ENCODE measurements at places on chromosomes 7 and 10.

DNA sequence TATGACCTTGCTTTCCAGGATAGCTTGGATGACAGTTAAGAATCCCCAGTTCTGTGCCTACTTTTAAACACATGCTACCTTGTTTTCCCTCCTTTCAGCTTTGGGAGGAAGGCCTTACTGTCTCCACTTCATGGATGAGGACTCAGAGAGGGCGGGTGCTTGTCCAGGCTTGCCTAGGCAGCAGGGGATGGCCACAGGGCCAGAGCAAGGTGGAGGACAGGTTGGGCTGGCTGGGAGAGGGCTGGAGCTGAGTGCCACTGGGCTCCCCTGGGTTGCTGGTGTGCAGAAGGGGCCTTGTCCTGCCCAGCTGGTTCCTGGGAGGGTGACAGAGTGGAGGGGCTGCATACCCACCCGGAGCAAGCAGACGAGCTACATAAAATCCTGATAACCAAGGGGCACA is 117.8 kb downstream of the GRK5 start:
- no peak for DNase-seq

- no peak for DNase-seq
Measured at GRCh38 chr10:7563368-7563767, 103.4 kb downstream of the ITIH5 start.

GRCh38 chr10:88886557-88886956 is 6.5 kb downstream of the STAMBPL1 start:
- DNase-seq: no peak

GRCh38 chr7:99128076-99128950 is 15.6 kb downstream of the SMURF1 start:
- DNase-seq: no peak

- no peak for DNase-seq
Measured at GRCh38 chr7:143288836-143289235, 685 bp downstream of the CASP2 start.

DNA sequence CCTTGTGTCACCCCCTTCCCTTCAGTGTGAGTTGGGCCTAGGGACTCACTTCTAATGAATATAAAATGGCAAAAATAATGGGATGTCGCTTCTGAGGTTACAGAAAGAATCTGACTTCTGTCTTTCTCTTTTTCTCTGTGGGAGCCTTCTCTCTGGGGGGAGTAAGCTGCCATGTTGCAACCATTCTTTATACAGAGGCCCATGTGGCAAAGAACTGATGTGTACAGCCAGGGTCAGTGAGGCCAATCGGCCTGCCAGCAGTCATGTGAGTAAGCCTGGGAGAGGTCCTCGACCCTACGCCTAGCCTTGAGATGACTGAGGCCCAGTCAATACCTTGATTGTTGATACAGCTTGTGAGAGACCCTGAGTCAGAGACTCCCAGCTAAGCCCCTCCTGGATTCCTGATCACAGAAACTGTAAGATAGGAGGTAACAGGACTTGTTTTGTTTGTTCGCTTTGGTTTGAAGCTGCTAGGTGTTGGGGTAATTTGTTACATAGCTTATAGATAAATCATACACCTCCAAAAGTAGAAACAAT is 1.7 kb downstream of the TCAF1 start:
- DNase-seq: no peak

DNA sequence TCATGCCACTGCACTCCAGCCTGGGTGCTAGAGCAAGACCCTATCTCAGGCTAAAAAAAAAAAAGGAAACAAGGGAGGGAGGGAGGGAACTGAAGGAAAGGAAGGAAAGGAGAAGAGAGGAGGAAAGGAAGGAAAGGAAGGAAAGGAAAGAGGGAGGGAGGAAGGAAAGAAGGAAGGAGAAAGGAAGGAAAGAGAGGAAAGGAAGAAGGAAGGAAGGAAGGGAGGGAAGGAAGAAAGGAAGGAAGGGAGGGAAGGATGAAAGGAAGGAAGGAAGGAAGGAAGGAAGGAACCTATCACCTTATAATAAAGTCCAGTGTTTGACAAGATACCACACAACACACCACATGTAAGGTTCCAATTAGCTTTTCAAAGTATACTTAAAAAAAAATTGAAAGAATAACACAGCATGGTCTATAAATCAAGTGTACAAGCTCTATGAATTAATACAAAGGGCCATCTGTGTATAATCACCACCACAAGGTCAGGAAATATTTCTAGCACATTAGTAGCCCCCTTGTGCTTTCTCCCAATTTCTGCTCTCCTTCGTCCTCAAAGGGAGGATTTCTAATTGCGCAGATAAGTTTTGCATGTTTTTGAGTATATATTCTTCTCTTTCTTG is 26.4 kb downstream of the RNF216 start:
- DNase-seq: no peak

GRCh38 chr7:121084748-121085336 is 96.3 kb downstream of the CPED1 start:
- no peak for DNase-seq
